CD4-positive, alpha-beta T cell treated with Interleukin-17A for 1 hour (primary cell): ENCODE measurements at places on chromosomes 4 and X.

- DNase-seq = peak; percentile 21
Observed at GRCh38 chr4:6910340-6910959, 824 bp downstream of the TBC1D14 start.

- DNase-seq = no peak
Observed at GRCh38 chrX:24294619-24295018, 19.2 kb downstream of the SUPT20HL2 start.

DNA sequence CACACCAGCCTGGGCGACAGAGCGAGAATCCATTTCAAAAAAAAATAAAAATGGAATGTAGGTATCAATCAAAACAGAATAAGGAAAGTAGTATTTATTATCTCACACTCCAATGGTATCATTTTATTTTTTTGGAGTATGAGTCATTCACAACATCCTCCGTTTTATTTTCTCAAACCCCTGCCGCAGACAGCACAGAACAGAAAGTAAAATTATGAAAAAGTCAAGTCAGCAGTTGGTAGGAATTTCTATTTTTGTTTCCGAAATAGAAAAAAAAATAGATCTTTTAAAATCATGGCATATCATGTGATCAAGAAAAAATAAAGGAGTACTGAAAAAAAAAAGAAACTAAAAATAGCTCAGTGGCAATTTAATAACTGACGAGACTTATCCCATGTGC lies 490.7 kb upstream of the TENM3 start:
- DNase-seq = no peak

DNA sequence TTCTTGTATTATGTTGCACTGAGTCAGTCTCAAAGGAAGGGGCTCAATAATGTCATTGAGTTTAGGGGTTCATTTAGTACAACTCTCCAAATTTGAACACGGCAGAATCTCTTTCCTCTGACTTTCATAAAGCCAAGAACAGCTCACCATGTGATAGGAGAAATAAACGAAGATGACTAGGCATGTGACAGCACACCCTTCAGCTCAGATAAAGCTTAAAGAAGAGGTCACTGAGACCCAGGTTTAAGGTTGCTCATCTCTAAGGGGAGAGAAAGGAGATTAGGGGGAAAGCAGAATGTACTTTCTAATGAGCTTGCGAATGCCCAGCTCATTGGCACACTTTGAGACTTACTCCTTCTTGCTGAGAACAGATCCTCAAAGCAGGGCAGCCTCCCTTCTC lies 89.0 kb downstream of the PLAC1 start:
- no peak for DNase-seq

GRCh38 chrX:32126997-32127396 lies 1055.2 kb upstream of the FTHL17 start:
- DNase-seq = no peak

DNA sequence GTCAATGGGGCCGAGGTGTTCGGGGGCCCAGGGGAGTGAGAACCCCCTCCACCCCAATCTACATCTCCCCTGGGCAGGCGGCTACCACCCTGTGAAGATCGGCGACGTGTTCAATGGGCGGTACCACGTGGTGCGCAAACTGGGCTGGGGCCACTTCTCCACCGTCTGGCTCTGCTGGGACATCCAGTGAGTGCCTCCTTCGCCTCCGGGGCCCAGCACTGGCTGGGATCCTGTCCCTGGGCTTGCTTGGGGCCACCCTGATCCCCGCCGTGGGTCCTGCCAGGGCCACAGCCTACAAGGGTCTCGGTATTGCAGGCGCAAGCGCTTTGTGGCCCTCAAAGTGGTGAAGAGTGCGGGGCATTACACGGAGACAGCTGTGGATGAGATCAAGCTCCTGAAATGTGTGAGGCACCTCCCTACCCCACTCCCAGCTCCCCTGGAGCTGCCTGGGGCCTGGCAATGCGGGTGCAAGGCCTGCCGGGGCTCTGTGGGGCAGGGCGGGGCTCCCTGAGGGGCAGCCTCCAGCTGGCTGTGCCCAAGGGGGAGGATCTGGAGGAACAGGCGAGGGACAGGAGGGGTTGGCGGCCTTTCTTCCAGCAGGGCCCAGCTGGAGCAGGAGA lies 697 bp downstream of the SRPK3 start:
- DNase-seq = no peak

- DNase-seq = no peak
Observed at GRCh38 chr4:183391204-183391603, 53.2 kb upstream of the CDKN2AIP start.

- DNase-seq = no peak
Observed at GRCh38 chrX:48466696-48467095, 3.4 kb downstream of the SLC38A5 start.

- DNase-seq = peak; percentile 22
Observed at GRCh38 chr4:56668267-56668666, 12.8 kb downstream of the HOPX start.

- DNase-seq = no peak
Observed at GRCh38 chr4:173578956-173579355, 48.9 kb upstream of the HAND2 start.

- no peak for DNase-seq
Observed at GRCh38 chr4:156686120-156686519, 285.5 kb downstream of the PDGFC start.

DNA sequence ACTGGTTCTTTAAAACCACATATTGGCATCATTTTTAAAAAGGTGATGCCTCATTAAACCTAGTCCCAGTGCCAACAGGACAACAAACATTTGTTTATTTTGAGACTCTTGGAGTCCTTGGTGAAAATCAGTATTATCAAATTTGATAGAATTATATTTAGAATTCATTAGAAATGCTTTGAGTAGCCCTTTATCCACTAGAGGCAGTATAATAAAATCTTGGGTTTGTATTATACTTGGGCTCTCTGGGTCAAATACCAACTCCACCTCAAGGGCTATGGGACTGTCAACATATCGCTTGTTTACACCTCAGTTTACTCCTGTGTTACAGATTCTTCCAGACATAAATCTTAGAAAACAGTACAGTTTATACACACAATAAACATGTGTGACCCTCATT lies 335.7 kb upstream of the FSTL5 start:
- DNase-seq = no peak

GRCh38 chr4:84971319-84971932 lies 4.9 kb upstream of the WDFY3 start:
- DNase-seq = peak; percentile 12

GRCh38 chr4:102641793-102642192 lies 119.0 kb downstream of the MANBA start:
- DNase-seq = no peak

- DNase-seq = no peak
Observed at GRCh38 chr4:136812100-136812880, 720.0 kb downstream of the PCDH18 start.

- DNase-seq = no peak
Observed at GRCh38 chr4:30262379-30262778, 457.8 kb upstream of the PCDH7 start.

- DNase-seq = no peak
Observed at GRCh38 chrX:132955690-132956089, 2.7 kb downstream of the HS6ST2 start.

DNA sequence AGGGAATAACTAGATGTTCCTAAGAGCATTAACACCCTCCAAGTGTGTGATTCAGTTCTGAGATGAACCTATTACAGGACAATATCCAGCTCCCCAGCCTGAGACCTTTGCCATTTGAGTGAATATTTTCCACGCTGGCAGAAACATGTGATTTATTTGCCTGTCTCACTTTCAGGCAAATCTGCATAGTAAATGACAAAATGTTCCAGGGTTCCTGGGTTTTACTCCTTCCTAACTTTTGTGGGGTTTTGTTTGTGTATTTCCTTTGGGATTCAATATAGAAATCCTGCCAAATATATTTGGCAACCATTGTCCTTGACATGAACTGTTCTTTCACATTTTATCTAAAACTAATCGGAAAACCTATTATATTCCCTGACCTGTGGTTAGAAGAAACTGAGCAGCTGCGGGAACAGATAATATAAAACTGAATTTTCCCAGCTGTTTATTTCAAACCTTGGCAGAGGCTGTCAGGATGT lies 12.5 kb downstream of the F8 start:
- no peak for DNase-seq

GRCh38 chrX:29488919-29489318 lies 726.4 kb upstream of the MAGEB2 start:
- no peak for DNase-seq

DNA sequence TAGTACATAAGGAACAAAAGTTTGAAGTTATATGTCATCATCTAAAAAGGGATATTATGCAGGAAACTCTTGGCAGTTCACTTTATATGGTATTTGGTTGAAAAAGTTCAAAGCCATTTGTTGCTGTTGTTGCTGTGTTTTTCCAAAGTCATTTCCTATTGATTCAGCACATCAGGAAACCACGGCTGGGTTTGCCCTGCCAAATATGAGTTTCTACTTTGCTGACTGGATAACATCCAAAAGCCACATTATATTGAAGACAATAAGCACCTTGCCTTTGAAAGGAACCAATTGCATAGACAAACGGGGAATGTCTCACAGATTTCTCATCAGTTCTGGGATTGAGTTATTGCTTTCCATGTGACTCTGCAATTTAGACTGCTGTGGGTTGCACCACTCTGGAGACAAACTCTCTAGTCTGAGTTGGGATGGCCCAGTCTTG lies 206.1 kb downstream of the SLC39A8 start:
- no peak for DNase-seq

DNA sequence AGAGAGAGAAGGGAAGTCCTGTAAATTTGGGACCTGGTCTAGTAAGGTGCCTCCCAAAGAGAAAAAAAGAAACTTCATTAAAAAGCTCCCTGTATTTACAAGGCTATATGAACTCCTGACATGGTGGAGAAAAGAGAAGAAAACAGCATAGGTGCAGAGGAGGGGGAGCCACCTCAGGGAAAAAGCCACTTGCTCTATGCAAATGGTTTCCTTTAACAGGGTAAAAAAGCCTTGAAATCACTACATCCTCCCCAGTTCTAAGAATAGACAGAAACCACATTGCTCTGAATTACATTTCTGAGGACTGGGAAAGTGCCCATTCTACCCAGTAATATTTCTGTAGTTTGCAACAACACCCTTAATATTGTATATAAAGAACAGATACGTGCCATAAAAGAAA lies 165.5 kb downstream of the KLF8 start:
- no peak for DNase-seq

GRCh38 chrX:30892591-30892990 lies 3.5 kb upstream of the TAB3 start:
- no peak for DNase-seq

DNA sequence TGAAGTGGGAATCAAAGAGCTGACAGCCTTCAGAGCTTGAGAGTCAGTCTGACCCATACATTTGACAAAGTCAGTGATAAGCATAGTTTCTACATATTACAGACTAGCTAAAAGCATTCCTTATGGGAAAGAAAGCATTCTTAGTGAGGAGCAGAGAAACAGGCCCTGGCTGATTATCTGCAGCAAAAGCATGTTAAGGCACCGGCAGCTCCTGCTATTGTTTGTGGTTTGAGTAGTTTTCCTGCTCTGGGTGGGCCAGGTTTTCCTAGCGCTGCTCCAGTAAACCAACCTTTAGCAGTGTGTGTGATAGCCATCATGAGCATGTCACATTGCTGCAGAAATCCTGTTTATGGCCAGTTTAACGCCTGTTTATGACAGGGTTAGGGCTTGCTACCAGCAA lies 51.6 kb upstream of the WDR1 start:
- DNase-seq = no peak

- no peak for DNase-seq
Observed at GRCh38 chr4:157291071-157291470, 70.5 kb downstream of the GRIA2 start.

GRCh38 chrX:115214151-115214550 lies 19.7 kb downstream of the LRCH2 start:
- DNase-seq = no peak
